ENCODE measurements at places on chromosomes 6 and 20.
A peak's percentile ranks its signal among the peaks of the same experiment; 100 is the strongest.

DNA sequence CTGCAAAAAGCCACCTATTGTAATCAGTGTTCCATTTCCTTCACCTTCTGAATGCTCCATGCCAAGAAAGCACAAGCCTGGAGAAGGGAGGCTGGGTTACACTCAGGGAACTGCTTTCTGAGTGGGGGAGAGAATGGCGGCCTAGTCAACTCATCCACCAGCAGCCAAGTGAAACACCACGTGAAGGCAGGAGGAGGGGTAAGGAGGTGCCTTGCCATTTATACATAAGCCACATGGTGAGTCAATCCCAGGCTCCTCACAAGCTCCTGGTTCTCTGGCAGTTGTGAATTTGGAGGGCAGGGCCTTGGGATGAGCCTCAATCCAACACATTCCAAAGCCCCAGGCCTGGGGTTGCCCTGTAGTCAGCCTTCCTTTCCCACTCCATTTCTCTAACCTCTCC is 149.4 kb downstream of the CD24 start:
- no peak for DNase-seq

GRCh38 chr6:145012039-145012662 is 723.2 kb downstream of the EPM2A start:
- DNase-seq, result no peak

DNA sequence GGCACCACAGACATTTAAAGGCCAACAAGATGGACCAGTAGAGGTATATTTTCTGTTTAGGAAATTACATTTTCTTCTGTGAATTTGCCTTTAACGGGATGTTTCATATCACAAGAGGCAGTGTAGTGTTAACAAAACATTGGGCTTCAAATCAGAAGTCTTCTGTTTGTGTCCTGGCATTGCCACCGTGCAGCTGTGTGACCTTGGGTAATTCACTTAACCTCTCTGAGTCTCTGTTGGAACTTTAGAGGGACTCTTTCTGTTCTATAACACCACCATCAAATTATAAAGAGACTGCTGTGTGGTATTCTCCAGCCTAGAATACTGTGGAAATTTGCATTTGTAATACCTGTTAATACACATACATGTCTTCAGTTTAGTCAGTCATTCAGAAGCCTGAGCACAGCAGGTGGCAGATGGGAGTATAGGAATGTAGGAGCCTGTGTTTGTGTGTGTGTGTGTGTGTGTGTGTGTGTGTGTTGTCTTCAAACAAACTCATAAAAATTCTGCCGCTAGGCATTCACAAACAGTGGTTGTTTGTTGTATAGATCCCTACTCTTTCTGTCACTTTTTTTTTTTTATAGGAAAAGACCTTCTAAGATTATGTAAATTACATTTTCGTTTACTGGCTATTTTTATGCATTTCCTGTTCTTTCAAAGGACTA is 22.6 kb downstream of the UST start:
- no peak for DNase-seq

GRCh38 chr6:38775870-38776269 is 60.8 kb downstream of the DNAH8 start:
- no peak for DNase-seq

DNA sequence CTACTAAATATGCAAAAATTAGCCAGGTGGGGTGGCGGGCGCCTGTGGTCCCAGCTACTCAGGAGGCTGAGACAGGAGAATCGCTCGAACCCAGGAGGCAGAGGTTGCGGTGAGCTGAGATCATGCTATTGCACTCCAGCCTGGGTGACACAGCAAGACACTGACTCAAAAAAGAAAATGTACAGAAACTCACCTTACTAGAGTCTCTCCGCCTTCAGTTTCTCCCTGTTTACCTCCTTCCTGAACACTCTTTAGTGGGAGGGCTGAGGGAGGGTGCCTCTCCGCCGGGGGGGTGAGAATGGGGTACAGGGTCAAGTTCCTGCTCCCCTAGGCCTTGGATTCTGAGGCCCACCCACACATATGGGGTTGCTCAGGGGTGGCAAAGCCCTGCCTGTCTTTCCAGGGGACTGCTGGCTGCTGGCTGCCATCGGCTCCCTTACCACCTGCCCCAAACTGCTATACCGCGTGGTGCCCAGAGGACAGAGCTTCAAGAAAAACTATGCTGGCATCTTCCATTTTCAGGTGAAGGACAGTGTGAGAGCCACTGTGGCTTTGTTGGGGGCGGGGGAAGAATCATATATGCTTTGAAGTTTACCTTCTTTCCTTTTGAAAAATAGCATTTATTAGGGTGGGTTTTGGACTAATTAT is 13.4 kb downstream of the CAPN11 start:
- DNase-seq, result no peak

DNA sequence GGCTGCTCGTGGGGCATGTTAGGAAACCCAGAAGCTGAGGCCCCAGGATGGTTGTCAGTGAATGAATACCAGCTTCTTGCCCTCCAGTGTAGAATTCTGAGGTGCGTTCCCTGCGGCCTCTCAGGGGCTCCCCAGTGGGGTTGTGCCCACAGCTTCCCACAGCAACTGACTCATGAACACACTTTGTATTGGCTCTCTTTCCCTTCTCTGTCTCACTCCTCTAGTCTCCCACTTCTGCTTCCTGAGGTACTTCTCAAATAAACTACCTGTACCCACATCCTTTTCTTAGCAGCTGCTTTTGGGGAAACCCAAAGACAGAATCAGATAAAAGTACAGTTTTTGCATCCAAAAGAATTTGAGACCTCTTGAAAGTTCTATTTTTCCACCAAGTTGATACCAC is 107.7 kb upstream of the JAG1 start:
- DNase-seq, result no peak

- no peak for DNase-seq
Observed at GRCh38 chr6:6931071-6932025, 176.4 kb upstream of the RREB1 start.

GRCh38 chr6:21111093-21111725 is 482.3 kb upstream of the SOX4 start:
- DNase-seq, result no peak

- DNase-seq, result no peak
Observed at GRCh38 chr6:26627843-26628242, 31.1 kb downstream of the ABT1 start.

- no peak for DNase-seq
Observed at GRCh38 chr20:10259166-10259565, 40.5 kb downstream of the SNAP25 start.

GRCh38 chr20:11521476-11522365 is 396.0 kb upstream of the BTBD3 start:
- no peak for DNase-seq

DNA sequence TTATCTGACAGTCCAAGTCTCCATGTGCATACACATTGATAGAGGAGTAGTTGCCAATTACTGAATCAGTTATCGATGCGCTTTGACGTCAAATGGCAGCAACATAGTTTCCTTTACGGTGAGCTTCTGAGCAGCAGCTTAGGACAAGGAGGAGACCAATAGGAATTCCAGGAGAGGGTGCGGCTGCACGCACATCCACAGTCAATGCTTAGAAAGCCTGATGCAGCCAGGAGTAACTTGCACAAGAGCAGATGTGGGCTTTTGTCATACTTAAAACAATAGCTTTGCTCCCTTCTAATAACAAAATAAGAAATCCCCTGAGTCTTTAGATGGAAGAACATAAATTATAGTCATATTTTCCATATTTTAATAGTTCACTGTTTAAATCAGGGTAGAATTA is 442.1 kb downstream of the BCKDHB start:
- DNase-seq, result no peak

DNA sequence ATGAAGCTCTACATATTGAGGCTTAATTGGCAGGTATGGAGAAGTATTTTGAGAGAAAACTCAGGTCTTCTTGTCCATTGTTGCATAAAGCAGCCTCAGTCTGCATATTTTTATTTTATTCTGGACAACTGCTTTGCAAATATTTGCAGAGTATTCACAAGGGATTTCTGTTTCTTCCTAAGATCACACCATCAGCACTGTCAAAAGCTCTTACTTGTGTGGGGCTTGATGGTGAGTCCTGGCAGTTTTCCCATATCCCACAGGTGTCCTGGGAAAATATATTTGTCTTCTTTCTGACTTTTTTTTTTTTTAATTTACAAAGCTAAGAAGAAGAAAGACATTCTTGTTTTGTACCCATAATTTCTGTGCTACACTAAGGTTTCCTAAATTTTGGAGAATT is 16.9 kb upstream of the MLIP start:
- no peak for DNase-seq

DNA sequence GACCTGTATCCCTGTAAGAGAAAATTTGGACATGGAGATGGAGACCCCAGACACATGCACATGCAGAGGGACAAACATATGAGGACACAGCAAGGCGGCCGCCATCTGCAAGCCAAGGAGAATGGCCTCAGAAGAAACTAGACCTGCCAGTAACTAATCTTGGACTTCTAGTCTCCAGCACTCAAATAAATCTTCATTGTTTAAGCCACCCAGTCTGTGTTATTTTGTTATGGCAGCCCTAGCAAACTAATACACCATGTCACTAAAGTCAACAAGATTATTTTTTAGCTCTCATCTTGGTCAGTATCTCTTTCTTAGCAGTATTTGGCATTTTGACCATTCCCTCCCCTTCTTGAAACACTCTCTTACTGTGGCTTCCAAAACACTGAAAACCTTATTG is 26.7 kb downstream of the LATS1 start:
- no peak for DNase-seq

DNA sequence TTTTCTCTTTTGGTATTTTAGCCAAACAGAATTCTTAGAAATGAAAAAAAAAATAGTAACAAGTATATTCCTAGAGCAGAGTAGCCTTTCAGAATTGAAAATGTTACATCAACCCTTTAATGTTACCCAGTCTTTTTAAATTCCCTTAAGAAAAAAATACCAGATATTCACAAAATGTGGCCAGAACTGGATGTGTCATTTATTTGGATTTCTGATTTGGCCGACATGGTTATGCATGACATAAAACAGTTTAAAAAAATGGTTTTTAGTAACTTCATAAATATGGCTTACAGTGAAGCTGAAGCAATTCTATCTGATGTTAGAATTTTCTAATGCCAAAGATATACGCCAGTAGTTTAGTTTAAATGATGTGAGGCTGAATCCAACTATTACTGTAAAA is 112.0 kb downstream of the ATXN1 start:
- no peak for DNase-seq

- peak; percentile 80 for DNase-seq
Observed at GRCh38 chr20:62352402-62353288, 14.5 kb downstream of the LAMA5 start.

DNA sequence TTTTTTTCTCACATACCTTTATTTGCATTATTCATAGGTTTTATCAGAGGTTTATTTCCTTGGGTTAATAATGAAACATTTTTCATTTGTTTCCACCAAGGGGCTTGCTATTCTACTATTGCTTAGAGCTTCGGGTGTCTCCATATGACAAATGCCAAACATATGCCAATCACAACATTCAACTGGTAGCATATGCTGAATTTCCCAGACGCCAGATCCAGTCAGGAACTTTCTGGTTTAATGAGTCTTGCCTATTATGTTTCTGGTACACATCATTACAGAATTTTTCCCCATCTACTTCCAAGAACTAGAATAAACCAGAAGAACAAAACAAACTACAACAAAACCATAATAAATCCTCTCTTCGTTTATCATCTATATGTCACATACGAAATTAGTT is 180.7 kb downstream of the PRKN start:
- no peak for DNase-seq

DNA sequence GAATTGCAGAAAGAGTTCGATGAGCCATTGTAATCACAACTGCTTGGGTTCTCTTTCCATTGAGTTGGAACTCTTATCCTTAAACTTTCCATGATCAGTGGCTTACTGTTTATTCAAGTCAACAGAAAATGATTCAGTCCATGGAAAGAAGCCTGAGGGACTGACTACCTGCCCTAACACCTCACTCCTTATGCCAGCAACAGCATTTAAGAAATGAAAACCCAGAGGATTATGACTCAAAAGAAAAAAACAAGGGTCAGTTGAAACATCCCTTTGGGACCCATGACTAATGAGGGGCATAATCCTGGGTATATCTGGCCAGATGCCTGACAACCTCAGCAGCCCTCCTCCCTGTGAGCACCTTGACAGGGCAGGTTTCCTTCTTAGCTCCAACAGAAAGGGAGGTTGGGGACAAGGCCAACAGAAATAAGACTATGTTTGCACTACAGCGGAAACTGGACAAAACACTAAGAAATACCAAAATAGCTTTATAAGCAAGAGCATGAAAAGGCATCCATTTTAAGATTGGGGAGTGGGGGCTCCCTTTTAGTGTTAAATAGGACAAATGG is 106.7 kb downstream of the MAP3K5 start:
- no peak for DNase-seq

GRCh38 chr6:55568808-55569439 is 10.1 kb downstream of the HMGCLL1 start:
- no peak for DNase-seq

DNA sequence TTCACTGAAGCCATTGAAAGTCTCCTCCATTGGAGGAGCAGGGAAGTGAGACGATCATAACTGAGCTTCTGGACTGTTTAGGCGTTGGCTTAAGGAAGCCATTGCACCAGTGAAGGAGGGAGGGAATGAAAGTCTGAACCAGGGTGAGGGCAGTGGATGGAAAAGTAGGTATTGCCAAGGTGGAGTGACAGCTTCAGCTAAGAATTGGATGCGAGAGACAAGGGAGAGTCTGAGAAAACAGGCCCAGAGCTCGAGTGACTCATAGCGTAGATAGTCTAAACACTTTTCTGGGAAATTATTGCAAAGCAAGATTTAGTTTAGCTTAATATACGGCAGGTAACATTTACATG is 4.5 kb downstream of the DSP start:
- no peak for DNase-seq

DNA sequence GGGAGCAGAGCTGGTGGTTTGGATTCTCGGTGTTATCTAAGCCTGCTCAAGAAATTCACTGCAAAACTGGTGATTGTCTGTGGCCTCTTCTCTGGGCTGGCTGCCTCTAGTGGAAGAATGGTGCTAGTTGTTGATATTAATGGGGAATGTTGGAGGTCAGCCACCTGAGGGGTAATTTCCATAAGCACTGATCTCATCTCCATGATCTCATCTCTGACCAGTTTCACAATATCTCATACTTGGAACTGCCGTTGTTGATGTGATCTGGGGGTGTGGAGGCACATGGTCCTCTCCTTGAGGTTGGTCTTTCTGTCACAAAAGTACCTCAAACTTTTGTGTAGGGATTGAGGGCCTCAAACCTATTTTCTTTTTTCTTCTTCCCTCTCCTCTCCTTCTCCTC is 102.6 kb downstream of the CD109 start:
- peak; percentile 13 for DNase-seq

DNA sequence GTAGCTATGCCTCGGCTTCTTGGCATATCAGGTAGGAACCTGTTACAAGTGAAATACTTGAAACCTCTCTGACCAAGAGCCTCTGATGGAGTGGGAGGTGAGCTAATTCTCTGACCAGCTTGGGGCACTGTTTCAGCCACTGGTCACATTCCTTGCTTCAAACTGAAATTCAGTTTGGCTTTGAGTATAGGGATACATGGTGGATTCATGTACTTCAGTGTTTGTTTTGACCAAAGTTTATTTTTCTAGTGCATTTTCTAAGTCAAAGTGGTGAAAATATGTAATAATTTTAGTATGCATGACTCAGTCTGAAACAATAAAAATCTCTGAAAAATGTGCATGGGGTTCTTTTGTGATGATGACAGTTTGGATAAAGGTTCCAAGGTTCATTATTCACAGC is 18.6 kb downstream of the TTPAL start:
- no peak for DNase-seq

Measured in gastrocnemius medialis (tissue), 4 donors.